ENCODE measurements at places on chromosomes 2 and 18.

GRCh38 chr2:8602809-8603208 lies 79.0 kb upstream of the ID2 start:
- DNase-seq, result no peak

- DNase-seq, result no peak
Observed at GRCh38 chr2:32952761-32953476, 6.2 kb downstream of the LTBP1 start.

DNA sequence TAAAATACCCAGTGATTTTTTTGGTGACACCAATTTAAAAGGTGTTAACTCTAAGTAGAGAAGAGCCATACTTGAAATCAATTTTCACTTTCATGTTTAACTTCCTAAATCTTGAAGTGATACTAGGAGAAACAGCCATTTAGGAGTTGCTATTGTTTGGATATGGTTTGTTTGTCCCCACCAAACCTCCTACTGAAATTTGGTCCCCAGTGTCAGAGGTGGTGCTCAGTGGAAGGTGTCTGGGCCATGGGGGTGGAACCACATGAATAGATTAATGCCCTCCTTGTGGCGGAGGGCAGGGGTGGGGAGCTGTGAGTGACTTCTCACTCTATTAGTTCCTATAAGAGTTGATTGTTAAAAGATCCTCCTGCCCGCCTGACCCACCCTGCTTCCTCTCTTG lies 377.9 kb downstream of the DLGAP1 start:
- no peak for DNase-seq

GRCh38 chr2:44680983-44681531 lies 260.4 kb upstream of the SIX3 start:
- DNase-seq, result no peak

GRCh38 chr2:29810956-29811355 lies 110.4 kb downstream of the ALK start:
- no peak for DNase-seq

GRCh38 chr18:48017635-48018034 lies 87.2 kb upstream of the SMAD2 start:
- DNase-seq, result no peak

DNA sequence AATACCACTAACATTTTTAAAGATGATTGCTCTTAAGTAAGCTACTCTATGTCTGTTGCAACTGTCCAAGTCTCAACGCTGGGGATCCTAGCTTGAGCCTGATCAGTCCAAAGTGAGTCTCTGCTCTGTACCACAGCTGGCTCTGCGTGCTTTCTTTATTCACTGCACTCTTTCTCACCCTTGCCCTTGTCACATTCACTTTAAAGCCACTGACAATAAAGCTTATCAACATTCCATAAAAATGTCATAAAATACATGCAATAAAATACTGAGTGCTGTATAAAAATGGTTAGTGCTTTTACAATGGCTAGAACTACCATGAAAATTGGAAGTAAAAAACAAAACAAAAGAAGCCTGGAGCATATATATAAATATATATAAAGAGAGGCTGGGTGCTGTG lies 45.5 kb upstream of the LRRTM4 start:
- DNase-seq, result no peak

- DNase-seq, result no peak
Observed at GRCh38 chr2:82993609-82994008, 1465.5 kb downstream of the SUCLG1 start.

GRCh38 chr2:242052421-242052820 lies 182.9 kb downstream of the RTP5 start:
- no peak for DNase-seq

DNA sequence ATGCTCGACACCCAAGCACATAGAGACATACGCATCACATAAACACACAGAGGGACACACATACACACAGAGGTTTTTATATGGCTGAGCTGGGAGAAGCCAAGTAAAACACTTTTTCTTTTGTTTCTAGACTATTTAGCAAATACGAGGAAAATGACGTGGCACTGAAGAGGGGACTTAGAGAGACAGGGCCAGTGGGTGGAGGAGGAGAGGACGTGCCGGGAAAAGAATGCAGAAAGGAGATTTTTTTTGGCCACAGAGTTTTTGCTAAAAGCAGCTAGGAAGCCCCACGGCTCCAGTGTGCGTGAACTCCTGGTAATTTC lies 168.5 kb upstream of the KLF7 start:
- no peak for DNase-seq

GRCh38 chr2:149164827-149165226 lies 126.3 kb downstream of the LYPD6B start:
- DNase-seq, result no peak

DNA sequence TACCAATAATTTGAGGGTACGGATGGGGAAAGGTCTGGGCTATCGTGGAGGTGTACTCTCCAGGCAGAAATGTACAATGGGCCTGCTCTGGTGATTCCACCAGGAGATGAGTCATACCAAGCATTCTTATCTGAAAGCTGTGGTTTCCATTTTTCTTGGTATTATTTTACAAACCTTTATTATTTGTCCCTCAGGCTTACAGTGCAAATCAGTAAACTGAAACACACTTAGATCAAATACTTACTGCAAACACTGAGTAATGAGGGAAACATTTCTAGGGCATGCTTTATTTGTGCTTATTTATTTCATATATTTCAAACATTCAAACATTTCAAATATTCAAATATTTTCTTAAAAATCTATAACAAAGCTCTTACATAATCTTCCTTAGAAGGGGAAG lies 319.8 kb downstream of the RND3 start:
- no peak for DNase-seq
